Stimulated activated CD4-positive, alpha-beta T cell treated with anti-CD3 and anti-CD28 coated beads, Interleukin-15, amount 100 ng/mL, for 48 hours (primary cell): ENCODE measurements at places on chromosomes 1 and 21.

DNA sequence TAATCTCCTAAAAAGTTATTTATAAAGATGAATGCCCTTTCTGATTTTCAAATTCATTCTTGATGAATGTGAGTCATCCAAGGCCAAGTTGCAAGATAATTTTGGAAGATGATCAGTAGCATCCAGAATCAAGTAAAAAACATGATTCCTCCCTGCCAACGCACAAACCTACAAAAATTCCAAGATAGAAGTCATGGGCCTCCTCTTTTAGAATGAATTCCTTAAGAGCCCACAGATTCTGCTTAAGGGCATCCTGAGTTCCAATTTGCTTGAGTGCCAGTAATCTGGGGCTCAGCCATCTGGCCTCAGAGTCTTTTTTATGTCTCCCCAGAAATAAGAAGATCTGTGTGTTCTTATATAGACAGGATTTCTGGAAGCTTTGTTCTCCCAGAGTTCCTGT lies 23.2 kb upstream of the SPATA6 start:
- DNase-seq: no peak

DNA sequence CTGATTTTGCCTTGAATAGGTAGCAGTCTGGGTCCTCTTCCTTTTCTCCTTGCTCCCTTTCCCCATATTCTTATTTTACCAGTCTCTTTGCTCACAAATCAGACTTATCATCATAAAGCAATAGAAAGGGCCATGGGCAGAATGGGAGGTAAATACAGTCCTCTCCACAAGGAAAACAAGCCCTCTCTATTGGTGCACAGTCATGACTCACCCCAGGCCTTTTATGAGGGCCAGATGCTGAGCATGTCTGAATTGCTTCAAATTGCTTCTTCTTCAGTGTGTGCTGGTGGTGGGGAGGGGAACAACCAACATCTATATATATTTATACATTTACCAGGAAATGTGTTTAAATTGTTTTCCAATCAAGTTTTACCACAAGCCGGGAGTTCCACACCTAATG lies 75.2 kb downstream of the GFI1 start:
- DNase-seq: no peak

GRCh38 chr1:211551638-211552460 lies 27.1 kb downstream of the SLC30A1 start:
- DNase-seq: no peak

- DNase-seq: no peak
These were observed 53.1 kb upstream of the HMCN1 start for GRCh38 chr1:185681034-185681633.

- no peak for DNase-seq
These were observed 20.0 kb downstream of the ITGB2 start for GRCh38 chr21:44900559-44901251.

- DNase-seq: no peak
These were observed 26.0 kb downstream of the KNCN start for GRCh38 chr1:46525253-46525983.

DNA sequence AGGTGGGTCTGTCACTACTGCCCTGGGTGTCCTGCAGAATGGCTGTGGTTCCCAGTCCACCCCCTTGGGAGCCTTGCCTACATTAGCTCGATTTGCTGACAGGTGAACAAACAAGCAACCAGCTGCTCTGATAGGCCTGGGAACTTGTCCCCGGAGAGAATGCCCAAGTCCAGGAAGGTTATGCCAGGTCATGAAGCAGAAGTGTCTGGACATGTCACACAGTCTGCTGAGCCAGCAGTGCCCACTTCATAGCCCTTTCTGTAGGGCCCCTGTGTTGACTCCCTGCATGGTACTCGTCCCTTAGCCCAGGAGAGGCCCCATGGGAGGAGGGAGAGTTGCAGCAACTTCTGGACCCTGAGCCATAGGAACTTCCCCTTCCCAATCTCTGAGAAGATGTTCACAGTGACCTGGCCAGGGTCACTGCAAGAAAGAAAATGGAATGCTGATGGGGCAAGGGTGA lies 31.0 kb downstream of the UCK2 start:
- DNase-seq: no peak

DNA sequence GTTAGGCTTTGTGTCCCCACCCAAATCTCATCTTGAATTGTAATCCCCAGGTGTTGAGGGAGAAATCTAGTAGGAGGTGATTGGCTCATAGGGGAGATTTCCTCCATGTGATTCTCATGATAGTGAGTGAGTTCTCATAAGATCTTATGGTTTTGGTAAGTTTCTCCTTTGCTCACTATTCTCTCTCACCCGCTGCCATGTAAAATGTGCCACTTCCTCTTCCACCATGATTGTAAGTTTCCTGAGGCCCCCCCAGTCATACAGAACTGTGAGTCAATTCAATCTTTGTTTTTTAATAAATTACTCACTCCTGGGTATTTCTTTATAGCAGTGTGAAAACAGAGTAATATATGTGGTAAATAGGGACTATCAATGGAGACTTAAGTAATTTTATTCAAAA lies 434.5 kb upstream of the OLFM3 start:
- no peak for DNase-seq

GRCh38 chr1:63068626-63069025 lies 253.7 kb upstream of the FOXD3 start:
- DNase-seq: no peak

- DNase-seq: no peak
These were observed 20.6 kb upstream of the LRRN2 start for GRCh38 chr1:204705888-204706837.

GRCh38 chr1:201282931-201283829 lies at the start of gene PKP1:
PKP1 (plus strand) TSS chr1:201283506; CDS start chr1:201283703, 197 bp downstream.
- no peak for DNase-seq

DNA sequence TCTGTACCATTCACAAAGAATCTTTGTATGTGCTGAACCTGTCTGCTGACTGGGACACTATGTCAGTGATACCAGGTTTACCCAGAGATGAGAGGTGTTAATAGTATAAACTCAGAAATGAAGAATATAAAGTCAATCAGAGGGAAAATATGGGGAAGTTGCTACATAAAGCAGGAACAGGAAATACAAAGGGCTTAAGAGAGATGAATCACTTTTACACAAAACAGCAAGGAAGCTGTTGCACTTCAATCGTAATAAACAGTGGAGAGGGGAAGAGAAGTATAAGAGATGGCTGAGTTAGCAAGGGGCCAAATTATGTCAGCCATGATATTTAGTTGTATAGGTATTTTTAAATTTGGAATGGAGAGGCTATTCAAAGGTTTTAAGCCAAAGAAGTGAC lies 890.2 kb upstream of the NCAM2 start:
- DNase-seq: no peak

GRCh38 chr21:41220208-41220733 lies 52.3 kb downstream of the BACE2 start:
- DNase-seq: no peak

DNA sequence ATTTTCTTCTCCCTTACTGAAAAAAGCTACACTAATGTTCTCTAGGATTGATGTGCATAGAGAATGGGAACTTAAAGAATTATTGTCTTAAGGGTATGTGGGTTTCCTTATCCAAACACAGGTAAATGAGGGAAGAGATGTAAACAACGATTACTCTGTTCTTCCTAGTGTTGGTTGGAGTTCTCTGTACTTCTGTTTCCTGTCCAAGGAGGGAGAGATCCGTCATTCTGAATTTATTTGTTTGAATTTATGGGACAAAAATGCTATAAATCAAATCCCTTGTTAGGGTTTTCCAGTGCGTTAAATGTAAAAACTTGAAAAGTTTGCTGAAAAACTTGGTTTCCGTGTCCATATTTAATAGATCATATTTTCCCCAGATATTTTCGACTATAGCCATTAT lies 29.6 kb downstream of the LAMC1 start:
- DNase-seq: no peak

DNA sequence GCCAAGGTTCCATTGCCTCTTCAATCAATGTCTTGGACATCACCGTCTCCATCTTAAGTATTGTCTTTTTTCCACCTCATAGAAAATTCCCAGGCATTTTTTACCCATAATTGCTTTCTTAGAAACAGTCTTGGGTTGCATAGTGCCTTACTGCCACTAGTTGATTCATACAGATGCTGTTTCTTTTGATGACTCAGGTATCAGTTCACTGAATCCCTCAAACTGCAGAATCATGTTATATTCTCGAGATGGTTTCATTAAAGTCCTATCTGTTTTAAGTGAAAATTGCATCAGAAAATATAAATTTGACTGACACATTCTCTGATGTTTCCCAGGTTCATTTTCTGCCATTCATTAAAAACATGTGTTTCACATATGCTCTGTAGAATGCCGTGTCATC lies 1489.1 kb downstream of the BRINP3 start:
- no peak for DNase-seq

GRCh38 chr1:222820171-222820712 lies 5.4 kb downstream of the DISP1 start:
- no peak for DNase-seq

GRCh38 chr1:97603218-97603617 lies 317.6 kb downstream of the DPYD start:
- no peak for DNase-seq

DNA sequence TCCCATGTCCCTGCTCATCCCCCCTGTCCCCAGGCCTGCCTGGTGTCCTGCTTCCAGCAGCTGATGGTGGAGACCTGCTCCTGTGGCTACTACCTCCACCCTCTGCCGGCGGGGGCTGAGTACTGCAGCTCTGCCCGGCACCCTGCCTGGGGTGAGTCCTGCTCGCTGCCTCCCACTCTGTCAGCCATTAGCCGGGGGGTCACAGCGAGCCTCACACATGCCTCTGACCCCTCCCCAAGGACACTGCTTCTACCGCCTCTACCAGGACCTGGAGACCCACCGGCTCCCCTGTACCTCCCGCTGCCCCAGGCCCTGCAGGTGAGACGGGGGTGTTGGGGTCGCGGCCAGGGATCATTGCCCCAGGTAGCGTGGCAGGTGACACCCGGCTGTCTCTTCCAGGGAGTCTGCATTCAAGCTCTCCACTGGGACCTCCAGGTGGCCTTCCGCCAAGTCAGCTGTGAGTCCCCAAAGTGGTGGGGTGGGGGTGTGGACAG lies 10.0 kb downstream of the SCNN1D start:
- DNase-seq: peak; percentile 49

DNA sequence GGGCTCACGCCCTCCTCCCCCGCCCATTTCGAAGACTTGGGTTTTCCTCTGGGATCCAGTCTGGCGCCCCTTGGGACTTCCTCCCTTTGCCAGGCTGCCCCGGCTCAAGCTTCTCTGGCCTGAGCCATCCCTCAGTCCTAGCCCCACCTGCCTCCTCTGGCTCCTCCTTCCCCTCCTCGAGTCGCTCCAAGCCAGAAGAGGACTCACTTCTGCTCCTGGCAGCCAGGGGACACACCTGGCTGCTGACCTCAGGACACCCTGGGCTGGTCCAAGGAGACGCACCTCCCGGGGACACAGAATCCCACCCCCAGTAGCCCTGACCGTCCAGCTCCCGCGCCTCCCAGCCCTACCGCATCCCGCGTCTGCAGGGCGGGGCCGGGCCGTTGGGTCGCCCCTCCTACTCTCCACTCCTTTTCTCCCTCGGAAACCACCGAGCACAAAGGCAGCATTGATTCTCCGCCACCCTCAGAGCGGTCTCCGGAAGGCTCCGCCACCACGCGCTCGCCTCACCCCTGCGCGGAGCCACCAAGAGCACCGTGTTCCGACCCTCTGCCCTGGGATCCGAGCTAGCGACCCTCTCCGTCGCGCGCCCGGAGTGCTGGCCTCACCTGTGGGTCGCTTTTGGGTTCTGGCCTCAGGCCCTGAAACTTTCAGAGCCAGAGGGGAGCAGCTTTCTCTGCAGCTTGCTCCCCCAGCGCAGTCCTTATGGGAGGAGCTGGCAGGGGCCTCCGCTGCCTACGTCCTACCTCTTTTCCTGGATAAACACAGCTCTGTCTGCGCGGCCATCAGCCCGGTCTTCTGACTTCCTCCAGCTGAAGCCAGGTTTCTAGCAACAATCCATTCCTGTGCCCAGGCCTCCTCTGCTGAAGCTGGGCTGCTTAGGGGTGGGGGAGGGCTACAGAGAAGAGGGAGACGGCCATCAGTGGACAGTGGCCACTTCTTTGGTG lies at the start of gene C2CD4D:
TSS of gene C2CD4D (minus strand) at position 364 of the 947 bp plus-strand sequence. CDS start 831 bp downstream, outside the sequence.
- peak; percentile 42 for DNase-seq

- DNase-seq: peak; percentile 42
These were observed 432 bp downstream of the AKT3 start for GRCh38 chr1:243849421-243850201.

GRCh38 chr1:159077120-159077961 lies 775 bp upstream of the AIM2 start:
- peak; percentile 96 for DNase-seq

GRCh38 chr1:174157157-174157806 lies 2.0 kb upstream of the RABGAP1L start:
- DNase-seq: peak; percentile 29

DNA sequence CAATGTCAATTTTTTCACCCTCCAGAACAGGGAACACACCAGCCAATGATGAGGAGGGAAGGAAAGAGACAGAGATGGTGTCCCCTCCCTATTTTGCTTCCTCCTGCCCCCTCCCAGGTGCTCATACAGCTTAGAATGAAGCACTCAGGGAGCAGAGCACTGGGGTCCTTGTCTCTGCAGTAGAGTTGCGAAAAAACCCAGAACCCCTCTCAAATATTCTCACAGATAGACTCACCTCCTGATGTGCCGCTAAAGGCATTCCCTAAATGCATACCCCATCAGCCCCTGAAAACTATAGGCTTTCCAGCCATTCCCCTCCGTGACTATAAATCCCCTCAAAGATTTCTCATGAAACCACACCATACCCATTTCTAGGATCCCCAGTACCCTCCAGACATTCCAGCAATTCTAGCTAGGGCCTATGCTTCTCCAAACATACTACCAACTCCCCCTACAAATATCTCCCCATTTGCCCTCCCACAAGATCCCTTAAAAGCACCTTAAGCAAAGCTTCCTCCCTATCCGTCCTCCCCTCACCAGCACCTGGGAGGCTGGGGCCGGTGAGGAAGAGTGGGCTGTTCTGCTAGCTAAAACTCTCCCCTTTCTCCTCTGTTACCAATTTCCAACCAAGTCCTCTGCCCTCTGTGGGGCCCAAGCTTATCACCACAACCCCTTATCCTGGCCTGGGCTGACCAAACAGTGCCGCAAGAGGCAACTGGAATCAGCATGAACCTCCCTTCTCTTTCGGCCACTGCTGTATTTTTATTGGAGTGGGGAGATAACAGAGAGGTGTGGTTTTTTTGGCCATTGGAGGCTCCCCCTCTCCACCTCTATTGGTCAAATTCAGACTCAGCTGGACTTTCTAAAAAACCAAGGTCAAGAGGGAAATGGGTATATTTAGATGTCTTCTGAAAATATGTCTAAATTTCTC lies 54.7 kb downstream of the RHBG start:
- no peak for DNase-seq

- DNase-seq: no peak
These were observed at the start of gene ANKRD65 for GRCh38 chr1:1421147-1421906. ANKRD65 (minus strand) TSS chr1:1421276; CDS start chr1:1421005, 271 bp downstream.
